ENCODE measurements at places on chromosomes 4 and X.

- no peak for DNase-seq
Measured at GRCh38 chrX:149648932-149649331, 17.3 kb upstream of the TMEM185A start.

- DNase-seq = no peak
Measured at GRCh38 chr4:151199319-151200190, 77.4 kb upstream of the PRSS48 start.

DNA sequence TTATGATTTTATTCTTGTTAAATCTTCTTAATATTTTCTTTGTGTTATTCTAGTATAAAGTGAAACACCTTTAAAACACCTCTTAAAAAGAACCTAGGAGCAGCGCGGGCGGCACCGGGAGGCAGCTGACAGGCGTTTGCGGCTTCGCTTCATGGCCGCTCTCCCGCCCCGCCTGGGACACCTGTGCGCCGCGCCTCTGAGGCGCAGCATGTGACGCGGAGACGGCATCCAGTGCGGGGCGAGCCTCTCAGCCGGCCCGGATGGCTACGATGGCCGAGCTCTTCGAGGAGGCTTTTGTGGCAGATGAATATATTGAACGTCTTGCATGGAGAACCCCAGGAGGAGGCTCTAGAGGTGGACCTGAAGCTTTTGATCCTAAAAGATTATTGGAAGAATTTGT lies 1592.7 kb downstream of the TECRL start:
- DNase-seq = no peak

DNA sequence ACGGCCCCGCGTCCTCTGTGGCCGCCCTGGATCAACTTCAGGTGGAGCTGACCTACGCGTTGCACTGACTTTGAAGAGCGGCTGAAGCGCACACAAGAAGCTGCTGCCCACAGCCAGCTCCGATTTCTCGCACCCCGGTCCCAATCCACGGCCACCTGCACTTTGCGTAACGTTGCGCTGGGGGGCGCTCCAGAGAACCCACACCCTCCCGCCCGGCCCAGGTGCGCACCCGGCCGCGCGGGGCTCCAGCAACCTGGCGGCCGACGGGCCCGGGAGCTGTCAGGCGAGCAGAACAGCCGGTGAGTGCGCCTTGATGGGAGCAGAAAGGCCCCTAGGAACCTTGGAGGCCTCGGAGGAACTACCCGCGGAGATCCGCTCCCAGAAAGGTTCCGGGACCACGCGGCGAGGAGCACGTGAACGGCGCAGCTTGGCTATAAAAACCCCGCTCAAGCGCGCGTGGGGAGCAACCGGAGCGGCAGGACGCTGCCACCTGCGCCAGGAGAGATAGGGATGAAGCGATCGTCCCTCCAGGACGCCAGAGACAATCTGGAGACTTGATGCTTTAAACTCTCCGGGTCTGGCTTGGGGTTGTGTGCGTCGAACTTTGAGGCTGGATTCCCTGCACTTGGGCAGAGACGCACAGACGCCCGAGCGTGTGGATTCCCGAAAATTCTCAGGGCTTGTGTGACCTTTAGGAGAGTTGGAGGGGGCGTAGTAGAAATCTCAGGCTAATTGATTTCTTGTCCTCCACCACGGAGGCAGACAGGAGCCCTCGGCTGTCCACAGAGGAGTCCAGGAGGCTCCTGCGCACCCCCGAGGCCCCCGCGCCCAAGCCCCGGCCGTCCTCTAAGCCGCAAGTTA lies 591 bp upstream of the NWD2 start:
- DNase-seq = no peak
